ENCODE measurements at places on chromosomes 1 and 21.
A peak's percentile ranks its signal among the peaks of the same experiment; 100 is the strongest.

GRCh38 chr1:1090424-1091343 lies 16.6 kb upstream of the RNF223 start:
- no peak for DNase-seq

GRCh38 chr21:38752051-38752505 lies 53.7 kb upstream of the ETS2 start:
- no peak for DNase-seq

DNA sequence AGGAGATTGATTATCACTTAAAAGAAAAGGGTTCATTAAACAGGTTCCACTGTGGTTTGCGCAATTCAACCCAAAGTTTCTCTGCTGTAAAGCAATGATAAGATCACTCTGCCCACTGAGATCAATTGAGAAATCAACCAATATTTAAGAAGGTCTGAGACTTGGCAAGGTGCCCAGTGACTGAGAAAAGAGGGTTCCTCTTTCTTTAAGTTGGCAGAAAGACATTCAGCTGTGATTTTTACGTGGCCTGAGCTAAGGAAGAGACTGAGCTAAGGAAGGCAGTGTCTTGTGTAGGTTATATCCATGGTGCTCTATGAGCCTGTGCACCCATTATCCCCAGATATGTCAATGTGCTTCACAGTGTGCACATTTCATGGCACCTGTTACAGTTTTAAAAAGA lies 344.1 kb downstream of the DISC1 start:
- DNase-seq, result no peak

GRCh38 chr1:28668956-28669723 lies 556 bp downstream of the GMEB1 start:
- DNase-seq, result peak; percentile 74

- DNase-seq, result no peak
Measured at GRCh38 chr1:72006092-72006491, 276.2 kb downstream of the NEGR1 start.

GRCh38 chr1:234877761-234878160 lies 250.9 kb downstream of the TOMM20 start:
- no peak for DNase-seq

Data from activated T-cell treated with anti-CD3 and anti-CD28 coated beads, Interleukin-2, amount 50 U/mL, for 48 hours (primary cell).